ENCODE measurements at places on chromosomes 3 and 15. TPM values are rescaled to one million over a fixed set of nuclear protein-coding genes. Genes with fewer than 3 reads are reported as not detected.

The CIB1 gene
- total RNA-seq, result 7.8 TPM

The RTP4 gene
- total RNA-seq, result 1.0 TPM

The MKRN2 gene
- 26.6 TPM for total RNA-seq

The COPG1 gene
- total RNA-seq, result 120 TPM

The AMT gene
- total RNA-seq, result 2.6 TPM

The LRRIQ4 gene
- not detected for total RNA-seq

The FANCD2OS gene
- not detected for total RNA-seq

The CFAP100 gene
- total RNA-seq, result not detected

The CEP152 gene
- total RNA-seq, result 2.6 TPM

The GOLGA8M gene
- total RNA-seq, result 1.0 TPM

The NANOGP8 gene
- not detected for total RNA-seq

The ISL2 gene
- total RNA-seq, result not detected

The PPM1L gene
- 14.1 TPM for total RNA-seq

The BCHE gene
- total RNA-seq, result 42.3 TPM

The TYRO3 gene
- 11.5 TPM for total RNA-seq

The PLA2G4B gene
- total RNA-seq, result 1.6 TPM

The GOLGA8R gene
- total RNA-seq, result 3.1 TPM

The NOX5 gene
- total RNA-seq, result under 0.01 TPM

The CRABP1 gene
- total RNA-seq, result 8.9 TPM

The DAZL gene
- not detected for total RNA-seq

The MUC4 gene
- 0.52 TPM for total RNA-seq

The CYP1A1 gene
- total RNA-seq, result not detected

The GHSR gene
- total RNA-seq, result not detected

The P2RY13 gene
- total RNA-seq, result 2.6 TPM

The MEF2A gene
- total RNA-seq, result 29.7 TPM

The A4GNT gene
- not detected for total RNA-seq

The ST8SIA2 gene
- total RNA-seq, result 7.8 TPM

The CAMK2N2 gene
- total RNA-seq, result not detected

The MYO5C gene
- 3.7 TPM for total RNA-seq

The GOLGA8G gene
- total RNA-seq, result not detected

The ACTL6A gene
- 40.7 TPM for total RNA-seq

The HYAL1 gene
- 2.6 TPM for total RNA-seq

All from skeletal muscle tissue (tissue), 5 donors.